ENCODE measurements at places on chromosomes 16 and 17.

DNA sequence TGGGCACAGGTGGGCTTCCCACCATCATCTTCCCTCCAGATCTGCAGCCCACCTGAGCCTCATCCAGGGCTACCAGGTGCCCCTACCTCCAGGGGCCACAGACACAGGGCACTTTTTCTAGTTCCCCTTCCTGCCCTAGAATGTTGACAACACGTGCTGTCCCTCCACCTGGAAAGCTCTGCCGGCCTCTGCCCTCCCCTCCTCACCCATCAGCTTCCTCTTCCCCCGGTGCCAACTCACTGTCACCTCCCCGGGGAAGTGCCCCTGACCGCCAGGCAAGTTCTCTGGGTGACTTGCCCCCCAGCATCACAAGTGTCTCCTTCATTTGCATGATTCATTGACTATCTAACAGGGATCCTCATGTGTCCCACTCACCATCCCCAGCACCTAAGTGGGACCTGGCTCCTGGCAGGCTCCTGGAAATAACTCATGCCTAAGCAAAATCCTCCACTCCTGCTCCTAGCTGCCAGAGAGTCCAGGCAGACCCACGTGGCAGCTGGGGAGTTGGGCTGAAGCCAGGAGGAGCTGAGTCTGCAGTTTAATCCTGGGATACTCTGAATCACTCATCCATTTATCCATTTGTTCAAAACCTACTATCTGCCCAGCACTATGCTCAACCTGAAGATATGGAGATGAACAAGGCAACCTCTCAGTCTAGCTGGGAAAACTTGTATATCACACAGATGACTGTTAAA is 304.4 kb downstream of the FOXL1 start:
- DNase-seq = no peak

GRCh38 chr16:16805809-16806208 is 426.9 kb downstream of the NPIPA7 start:
- DNase-seq = no peak

- no peak for DNase-seq
Observed at GRCh38 chr16:86575754-86576557, 2.4 kb upstream of the FOXL1 start.

GRCh38 chr16:19522397-19522732 is 467 bp upstream of the GDE1 start:
- DNase-seq = no peak

GRCh38 chr17:42025191-42025579 is 5.3 kb downstream of the NKIRAS2 start:
- no peak for DNase-seq

- no peak for DNase-seq
Observed at GRCh38 chr17:79246225-79247190, 171.9 kb downstream of the ENGASE start.

GRCh38 chr16:85193115-85193493 is 80.8 kb upstream of the CIBAR2 start:
- DNase-seq = no peak

DNA sequence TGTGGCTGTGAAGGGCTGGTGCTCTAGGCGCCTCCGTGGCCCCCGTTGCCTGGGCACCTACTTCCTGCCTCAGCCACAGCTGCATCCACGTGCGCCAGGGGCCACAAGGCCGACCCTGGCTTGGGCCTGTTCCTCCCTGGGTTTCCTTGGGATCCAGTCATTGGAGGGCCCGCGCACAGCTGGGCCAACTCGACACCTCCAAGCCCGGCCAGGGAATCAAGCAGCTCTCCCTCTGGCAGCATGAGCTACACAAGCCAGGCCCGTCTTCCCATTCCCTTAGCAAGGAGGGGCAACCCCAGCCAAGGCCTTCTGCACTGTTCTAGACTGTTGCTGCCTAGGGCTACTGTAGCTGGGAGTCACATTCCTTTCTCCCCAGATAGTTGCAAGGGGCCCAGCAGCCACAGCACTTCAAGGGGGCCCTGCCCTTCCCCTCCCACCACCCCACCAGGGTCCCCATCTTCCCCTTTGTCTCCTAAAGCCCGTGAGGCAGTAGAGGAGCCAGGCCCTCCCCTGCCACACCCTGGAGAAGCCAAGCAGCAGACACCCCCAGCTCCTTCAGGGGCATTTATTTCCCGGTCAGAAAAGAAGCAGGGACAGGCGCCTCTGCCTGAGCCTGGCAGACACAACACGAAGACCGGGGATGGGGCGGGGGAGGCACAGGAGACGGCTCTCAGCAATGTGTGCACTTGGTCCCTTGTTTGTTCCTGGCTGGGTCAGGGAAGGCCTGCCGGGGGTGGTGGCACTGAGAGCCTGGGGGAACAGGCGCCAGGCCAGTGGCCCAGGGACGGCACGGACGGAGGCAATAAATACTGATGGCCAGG is 3.8 kb downstream of the ARHGDIA start:
- DNase-seq = no peak

DNA sequence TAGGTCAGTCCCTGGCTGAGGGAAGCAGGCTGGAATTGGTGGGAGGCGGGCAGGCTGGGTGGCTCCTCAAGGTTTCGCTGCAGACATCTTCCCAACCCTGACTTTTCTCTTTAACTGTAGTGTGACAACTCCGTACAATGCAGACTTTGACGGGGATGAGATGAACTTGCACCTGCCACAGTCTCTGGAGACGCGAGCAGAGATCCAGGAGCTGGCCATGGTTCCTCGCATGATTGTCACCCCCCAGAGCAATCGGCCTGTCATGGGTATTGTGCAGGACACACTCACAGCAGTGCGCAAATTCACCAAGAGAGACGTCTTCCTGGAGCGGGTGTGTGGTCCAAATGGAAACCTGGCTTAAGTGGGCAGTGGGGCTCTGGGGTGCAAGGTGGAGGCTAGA is 15.0 kb downstream of the POLR2A start:
- no peak for DNase-seq

DNA sequence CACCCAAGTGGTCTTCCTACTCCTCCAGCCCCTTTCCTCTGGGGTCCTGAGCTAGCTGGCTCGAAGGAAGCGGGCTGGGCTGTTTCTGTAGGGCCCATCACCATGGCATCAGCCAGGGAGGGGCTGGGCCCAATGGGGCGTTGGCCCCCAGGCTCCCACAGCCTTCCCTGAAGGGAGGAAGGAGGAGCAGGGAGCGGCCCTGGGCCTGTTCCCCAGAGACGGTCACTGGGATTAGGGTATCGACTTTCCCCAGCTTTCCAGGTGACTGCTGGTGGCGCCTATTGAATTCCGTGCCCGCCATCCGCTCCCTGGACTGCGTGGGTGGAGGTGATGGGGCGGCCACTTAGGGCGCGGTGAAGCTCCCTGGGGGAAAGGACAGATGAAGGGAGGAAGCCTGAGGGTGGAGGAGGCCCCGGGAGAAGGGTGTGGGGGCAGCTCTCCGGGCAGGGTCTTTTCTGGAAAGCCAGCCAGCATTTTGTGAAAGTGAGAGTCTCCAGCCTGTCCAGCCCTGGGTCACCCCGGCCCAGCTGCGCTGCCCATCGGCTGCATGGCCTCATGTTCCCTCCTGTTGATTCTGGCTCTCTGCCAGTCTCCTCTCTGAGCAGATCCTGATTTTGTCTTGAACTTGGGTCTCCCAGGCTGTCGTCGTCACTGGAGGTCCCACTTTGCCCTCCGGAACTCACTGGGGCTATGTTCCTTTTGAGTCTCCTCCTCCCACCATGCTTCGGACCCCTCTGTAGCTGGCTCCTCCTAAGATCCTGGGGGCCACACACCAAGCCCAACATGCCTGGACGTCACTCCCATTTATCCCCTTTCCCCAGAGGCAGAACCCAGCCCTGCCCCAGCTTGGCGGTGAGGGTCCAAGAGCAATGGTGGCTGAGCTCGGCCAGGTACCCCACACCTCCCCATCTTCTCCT is 9.8 kb downstream of the NHERF1 start:
- DNase-seq = no peak

- no peak for DNase-seq
Observed at GRCh38 chr17:28572259-28573039, 1.1 kb upstream of the PIGS start.

GRCh38 chr16:102060-102855 is 24.2 kb downstream of the MPG start:
- no peak for DNase-seq

DNA sequence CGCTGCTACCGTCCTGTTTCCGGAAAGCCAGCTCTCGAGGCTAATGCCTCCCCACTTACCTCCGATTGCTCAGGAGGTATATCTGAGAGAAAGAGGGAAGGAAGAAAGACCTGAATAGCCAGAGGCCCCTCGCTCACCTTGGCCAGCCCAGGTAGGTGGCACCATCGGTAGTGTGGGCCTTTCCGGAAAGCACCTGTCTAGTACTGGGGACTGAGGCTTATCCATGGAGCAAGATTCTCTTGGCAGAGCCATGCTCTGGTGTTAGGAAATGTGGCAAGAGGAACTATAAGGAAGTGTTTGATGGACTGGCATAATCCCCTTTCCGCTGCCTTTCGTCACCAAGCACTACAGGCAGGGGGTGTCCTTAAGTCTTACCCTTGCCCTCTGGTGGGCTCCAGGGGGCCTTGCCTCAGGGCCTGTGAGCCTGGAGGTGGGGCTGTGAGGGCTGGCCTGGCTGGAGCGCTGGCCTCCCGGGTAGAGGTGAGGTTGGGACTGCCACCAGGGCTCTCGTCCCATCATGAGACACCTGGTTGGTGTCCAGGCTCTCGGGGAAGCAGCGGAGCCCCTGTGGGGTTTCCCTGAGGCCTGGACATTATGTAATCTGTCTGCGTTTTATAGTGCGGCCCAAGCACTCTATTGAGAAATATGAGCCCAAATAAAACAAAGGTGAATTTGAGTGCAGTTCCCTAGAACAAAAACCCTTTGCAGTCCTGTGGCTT is 2.9 kb downstream of the CMIP start:
- no peak for DNase-seq

DNA sequence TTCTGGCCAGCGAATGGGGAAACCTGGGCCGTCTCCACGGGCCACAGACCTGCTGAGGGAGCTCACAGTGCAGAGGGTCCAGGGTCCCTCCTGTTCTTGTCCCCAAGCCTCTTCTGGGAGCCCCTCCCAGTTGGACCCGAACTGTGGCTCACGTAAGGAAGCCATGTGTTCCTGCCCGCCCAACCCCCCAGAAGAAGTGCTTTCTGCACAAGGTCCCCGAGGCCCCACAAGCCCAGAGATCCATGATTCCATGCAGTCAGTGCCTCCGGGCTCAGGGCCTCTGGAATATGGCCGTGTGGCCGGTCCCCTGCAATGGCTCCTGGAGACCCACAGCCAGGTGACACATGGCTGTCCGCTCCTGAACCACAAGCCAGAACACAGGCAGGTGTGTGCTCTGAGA is 272.4 kb downstream of the C16orf95 start:
- DNase-seq = no peak

All from stimulated activated CD8-positive, alpha-beta memory T cell treated with anti-CD3 and anti-CD28 coated beads, Interleukin-2, amount 100 ng/mL, for 48 hours (primary cell).